ENCODE measurements at places on chromosomes 3 and 15.

- no peak for DNase-seq
Observed at GRCh38 chr3:107366766-107367165, 10.5 kb upstream of the CCDC54 start.

DNA sequence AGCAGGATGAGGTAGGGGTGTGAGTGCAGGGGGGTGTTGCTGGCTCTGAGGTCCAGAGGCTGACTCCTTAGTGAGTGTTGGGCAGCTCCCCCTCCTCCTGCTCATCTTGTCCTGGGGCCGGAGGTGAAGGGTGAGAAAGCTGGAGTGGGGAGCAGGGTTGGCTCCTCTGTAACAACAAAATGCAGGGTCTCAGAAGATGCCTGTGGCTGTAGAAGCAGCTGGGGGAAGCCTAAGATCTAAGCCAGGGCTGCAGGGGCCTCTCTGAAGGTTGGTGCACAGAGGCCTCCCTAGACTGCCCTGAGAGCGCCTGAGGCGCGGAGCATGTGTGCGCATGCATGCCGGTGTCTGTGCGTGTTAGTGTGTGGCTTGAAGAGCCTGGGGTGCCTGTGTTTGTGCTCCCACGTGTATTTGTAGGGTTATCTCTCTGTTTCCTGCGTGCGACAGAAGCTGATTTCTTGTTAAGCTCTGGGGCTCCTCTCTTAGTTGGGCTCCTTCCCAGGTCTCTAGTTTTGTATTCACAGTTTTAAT, 5.3 kb upstream of the HDAC11 start:
- no peak for DNase-seq

GRCh38 chr3:160150525-160150924, 74.7 kb upstream of the C3orf80 start:
- DNase-seq = no peak

DNA sequence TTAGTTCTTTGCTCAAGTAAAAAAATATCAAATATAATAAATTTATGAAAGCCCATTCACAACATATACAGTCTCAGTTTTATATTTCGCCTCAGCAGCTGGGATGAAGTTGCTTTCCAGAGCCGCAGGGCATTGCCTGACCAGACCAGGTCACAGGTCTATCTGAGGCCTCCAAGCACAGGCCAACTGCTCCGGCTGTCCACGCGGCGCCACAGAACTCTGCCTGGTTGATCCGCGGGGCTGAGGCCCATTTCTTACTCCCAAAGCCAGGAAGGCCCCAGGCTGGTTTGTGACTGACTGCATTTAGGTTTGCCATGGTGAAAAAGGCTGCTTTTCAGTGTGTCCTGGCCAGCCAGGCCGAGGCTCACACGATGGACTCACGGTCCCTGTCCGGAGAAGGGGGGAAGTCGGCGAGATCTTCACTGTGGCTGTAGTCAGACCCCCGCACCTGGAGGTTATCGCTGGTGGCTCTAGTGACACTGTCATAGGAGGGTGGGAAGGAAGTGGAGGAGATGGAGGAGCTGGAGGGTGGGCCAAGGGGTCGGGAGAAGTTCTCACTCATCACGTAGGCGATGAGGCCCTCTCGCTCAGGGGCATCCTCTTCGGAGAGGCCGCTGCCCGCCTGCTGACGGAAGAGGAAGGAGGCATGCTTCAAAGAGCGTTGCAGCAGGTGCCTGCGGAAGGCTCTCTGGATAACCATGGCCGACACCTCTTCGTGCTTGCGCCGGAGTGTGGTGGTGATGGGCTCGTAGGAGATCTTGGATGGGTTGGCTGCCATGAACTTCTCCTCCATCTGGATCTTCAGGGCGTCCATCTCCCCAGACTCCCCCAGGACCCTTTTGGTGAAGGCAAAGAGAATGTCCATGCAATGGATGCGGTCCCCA, 54.1 kb downstream of the EXOG start:
- no peak for DNase-seq

- DNase-seq = no peak
Observed at GRCh38 chr3:133834621-133835417, 29.2 kb downstream of the SRPRB start.

DNA sequence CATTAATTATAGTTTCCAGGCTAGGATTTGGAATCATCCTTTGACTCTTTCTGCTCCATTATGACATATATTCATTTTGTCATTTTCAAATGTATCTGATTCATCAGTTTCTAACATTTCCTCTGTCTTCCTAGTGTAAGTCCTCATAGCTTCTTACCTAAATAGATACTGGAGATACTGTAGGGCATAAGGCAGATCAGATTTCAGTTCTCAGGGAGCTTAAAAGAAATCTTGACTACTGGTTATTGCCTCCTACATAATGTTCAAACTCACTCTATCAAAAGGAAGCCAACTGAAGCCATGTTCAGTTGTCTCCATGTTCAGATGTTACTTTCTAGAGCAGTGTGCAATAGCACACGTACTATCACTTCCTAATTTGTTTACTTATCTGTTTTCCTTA, 29.6 kb upstream of the CTDSPL2 start:
- DNase-seq = no peak

GRCh38 chr3:81764002-81764401, 2.6 kb upstream of the GBE1 start:
- no peak for DNase-seq

DNA sequence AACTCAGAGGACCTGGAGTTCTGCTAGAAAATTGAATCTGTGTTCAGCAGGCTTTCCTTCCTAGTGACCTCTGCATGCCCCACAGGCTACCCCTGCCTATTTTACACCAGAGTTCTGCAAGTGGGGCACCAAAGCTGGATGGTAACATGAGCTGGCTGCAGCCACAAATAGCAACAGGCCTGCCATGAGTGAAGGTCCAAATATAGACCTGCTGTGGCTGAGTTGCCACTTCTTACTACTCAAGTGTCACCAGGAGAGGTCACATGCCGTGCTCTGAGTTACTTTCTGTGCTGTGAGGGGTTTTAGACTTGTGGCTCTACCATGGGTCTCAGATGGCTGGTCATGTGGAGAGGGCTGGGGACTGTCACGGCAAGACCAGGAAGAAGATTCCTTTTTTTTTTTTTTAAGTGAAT, at the start of gene FSD2:
Gene FSD2 (minus strand): TSS at position 76 of the 413 bp plus-strand sequence. CDS start 18,679 bp downstream, outside the sequence.
- no peak for DNase-seq

DNA sequence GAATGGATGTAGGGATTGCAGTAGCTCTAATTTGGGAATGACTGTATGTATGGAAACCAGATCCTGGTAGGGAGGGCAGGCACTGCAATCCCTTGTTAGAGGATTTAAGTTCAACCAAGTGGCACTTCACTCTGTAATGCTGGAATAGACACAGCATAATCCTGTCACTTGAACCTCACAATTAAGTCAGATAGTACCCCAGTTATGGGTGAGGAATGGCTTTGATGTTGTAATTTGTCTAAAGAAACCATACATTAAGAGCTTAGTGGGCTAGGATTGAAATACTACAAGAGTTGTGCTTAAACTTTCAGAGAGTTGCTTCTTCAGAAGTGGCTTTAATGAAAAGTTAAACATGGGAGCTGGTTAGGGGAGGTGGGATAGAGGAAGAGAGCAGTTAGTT, 9.3 kb downstream of the RAB7A start:
- no peak for DNase-seq

- DNase-seq = no peak
Observed at GRCh38 chr3:157145606-157146322, 14.2 kb downstream of the CCNL1 start.

DNA sequence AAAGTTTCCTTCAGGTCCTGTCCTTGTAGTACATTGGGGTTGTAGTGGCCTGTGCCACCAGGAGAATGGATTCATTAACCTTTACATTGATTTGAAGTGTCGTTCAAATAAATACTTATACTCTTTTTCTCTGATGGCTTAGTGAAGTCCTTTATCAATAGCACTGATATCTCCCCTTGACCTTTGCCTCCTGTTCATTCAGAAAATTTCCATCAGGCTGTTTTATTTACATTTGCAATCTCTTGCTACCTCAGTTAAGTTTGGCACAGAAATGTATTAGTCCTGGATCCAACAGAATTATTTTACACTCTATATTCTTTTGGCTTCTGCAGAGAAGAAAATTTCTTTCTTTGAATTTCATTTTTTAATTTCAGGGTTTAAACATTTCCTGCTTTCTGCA, 497.0 kb downstream of the RBMS3 start:
- DNase-seq = no peak

GRCh38 chr3:197206913-197207312, 91.5 kb downstream of the DLG1 start:
- DNase-seq = no peak

DNA sequence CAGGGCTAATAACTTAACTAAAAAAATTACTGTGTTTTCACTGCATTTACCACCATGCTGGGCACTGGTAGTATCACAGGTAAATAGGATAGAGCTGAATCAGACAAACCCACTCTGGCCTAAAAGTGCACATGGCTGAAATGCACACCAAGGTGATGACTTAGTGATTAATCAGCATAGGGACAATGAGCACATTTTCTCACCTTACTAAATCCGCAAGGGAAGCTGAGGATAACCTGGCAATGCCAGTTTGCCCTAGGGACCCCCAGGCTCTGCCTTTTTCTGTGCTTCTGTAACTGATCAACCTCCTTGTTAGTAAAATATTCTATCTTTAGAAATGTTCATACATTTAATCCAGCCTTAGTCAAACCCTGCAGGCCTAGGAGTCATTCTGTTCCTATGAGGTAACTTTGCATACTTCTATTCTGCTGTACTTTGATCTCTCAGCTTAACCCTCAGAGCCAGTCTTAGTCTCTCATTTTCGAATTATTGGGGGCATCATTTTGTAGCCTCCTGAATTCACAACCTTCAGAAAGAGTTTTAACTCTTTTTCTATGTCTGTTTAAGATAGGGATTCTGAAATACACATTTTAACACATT, 562.9 kb upstream of the KCNMB2 start:
- no peak for DNase-seq

- DNase-seq = no peak
Observed at GRCh38 chr3:61865466-61866152, 304.2 kb downstream of the PTPRG start.

- no peak for DNase-seq
Observed at GRCh38 chr3:172836390-172836997, 86.0 kb downstream of the ECT2 start.

DNA sequence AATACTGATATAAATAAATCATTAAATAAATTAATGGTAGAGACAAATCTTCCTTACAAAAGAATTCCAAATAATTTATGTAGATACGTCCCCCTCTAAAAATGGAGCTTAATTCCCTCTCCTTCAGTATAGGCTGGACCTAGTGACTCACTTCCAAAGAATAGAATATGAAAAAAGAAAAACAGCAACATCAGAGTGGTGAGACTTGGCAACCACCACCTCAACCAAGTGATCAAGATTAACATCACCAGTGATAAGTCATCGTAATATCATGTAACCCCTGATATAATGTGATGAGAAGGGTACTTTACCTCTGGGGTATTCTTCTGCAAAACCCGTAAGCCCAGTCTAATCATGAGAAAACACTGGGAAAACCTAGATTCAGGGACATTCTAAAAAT, 13.4 kb downstream of the GOLGB1 start:
- no peak for DNase-seq

DNA sequence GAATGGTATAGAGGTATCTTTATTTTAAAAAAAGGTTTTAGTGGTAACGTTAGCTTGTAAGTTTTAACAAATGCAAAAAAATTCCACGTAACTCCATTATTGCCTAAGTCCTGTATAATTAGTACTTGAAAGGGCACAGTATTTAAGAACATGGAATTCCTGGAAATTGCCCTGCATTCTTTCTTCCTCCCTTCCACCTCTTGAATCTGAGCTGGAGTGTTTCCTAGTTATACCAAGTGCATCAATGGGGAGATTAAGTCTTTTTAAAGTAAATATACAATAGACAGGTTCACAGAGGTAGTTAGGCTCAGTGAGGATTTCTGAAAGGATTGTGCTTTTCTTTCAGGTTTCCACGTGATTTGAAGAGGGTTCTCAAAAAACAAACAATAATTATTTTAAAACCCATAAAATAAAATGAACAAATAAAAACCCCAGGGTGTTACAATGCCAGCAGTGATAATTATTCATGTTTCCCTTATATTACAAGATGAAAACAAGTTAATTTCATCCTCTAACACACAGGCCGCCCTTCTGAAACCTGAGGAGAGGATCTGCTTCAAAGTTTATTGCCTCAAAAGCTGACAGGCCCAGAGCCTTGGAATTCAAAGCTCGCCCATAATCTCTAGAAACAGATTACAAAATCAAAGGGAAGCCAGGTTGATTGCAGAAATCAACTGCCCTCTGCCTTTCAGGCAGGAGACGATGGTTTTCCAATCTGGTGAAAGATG, 128.8 kb upstream of the LMOD3 start:
- DNase-seq = no peak

GRCh38 chr15:101651554-101652097, 555 bp downstream of the TM2D3 start:
- DNase-seq = no peak

- DNase-seq = no peak
Observed at GRCh38 chr3:125609384-125609783, 14.1 kb upstream of the OSBPL11 start.

DNA sequence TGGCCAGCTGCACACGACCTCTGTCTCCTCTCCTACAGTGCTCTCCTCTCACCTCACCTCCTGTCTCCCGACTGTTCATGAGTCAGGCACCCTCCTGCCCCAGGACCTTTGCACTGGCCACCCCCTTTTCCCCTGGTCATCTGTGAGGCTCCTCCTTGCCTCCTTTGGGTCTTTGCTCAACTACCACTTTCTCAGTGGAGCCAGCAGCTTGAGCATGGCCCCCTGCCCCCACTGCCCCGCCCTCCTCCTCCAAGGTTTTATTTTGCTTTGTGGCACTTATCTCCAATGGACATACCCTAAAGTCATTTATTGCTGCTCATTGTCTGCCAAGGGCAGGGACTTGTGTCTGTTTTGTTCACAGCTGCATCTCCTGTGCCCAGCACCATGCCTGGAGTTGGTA, 64.3 kb downstream of the MGLL start:
- DNase-seq = no peak

- DNase-seq = no peak
Observed at GRCh38 chr3:172163320-172163719, 123.9 kb downstream of the FNDC3B start.
